ENCODE measurements at places on chromosomes 3 and 15.

DNA sequence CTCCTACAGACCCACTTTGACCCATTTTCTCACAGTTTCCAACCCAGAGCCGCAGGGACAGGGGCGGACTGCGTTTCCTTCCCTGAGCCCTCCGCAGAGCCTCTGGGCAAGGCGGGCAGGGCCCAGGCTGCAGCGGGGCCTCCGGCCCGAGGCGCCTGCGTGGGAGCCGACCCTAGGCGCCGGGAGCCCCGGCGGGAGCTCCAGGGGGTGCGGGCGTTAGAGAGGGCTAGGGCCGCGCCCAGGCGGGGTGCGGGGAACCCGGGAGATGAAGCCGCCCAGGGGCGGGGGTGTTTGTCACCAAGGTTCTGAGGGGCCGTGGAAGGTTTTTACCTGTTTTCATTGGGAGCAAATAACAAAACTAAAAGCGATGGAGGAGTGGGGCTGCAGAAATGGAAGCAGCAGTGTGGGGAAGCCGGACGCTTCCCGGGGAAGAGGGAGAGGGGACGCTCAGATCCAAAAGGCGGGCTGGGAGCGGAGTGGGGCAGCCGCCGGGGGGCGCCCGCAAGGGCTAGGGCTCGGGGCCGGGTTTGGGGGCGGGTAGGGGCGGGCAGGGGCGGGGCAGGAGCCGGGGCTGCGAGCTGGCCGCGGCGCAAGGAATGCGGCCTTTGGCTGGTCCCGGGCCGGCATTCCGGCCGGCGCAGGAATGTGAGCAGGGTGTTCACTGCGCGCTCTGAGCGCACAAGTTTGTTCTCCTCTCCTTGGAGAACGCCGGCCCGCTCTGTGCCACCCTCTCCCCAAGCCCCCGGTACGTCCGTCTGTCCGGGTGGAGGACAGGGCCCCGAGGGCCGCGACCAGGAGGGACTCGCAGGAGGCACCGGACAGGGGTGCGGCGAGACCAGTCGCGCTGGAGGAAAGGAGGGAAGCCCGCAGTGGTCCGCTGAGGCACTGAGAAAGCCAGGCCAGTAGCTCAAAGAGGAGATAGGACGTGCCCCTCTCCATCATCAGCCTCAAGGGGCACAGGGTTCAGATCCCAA lies 61.1 kb downstream of the AMOTL2 start:
- DNase-seq: no peak

GRCh38 chr3:135995766-135996165 lies 30.2 kb downstream of the PPP2R3A start:
- DNase-seq: no peak

GRCh38 chr3:65899226-65899625 lies 139.5 kb downstream of the MAGI1 start:
- DNase-seq: no peak

- no peak for DNase-seq
Observed at GRCh38 chr3:189799366-189799765, 168.2 kb downstream of the TP63 start.

DNA sequence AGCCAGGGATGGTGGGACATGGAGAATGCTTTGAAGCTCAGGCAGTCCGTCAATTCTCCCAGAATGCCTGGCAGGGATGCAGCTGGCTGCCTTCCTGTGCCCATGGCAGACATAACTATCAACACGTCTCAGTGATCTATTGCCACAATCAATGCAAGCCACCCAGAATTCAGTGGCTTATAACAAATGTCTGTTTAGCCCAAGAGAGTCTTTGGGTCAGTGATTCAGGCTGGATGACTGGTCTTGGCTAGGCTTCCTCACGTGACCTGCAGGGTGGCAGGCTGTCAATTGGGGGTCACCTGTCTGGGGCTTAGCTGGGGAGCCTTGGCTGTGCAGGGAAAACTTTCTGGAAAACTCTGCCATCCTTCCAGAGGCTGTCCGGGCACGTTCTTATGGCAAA lies 213.1 kb upstream of the LRRFIP2 start:
- DNase-seq: peak; percentile 40

GRCh38 chr3:171193693-171194092 lies 167.2 kb upstream of the SLC2A2 start:
- no peak for DNase-seq

GRCh38 chr15:41161336-41161735 lies 45.3 kb upstream of the INO80 start:
- DNase-seq: no peak

DNA sequence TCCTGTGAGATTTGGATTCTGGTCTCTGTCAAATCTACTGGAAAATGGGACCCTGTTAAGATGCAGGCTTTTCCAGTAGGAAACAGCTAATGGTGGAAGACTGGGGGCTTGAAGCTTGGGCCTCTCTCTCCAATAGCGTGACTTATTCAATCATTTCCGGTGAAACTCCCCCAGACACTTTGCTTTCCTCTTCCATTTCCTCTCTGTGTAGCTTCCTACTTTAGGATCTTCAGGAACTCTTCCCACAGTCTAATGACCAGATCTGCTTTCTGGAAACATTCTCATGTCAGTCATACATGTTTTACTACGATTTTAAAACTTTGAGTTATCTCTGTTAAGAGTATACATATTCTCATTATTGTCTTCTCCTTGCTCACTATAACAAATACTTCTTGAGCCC lies 28.0 kb upstream of the TPRG1 start:
- DNase-seq: no peak

DNA sequence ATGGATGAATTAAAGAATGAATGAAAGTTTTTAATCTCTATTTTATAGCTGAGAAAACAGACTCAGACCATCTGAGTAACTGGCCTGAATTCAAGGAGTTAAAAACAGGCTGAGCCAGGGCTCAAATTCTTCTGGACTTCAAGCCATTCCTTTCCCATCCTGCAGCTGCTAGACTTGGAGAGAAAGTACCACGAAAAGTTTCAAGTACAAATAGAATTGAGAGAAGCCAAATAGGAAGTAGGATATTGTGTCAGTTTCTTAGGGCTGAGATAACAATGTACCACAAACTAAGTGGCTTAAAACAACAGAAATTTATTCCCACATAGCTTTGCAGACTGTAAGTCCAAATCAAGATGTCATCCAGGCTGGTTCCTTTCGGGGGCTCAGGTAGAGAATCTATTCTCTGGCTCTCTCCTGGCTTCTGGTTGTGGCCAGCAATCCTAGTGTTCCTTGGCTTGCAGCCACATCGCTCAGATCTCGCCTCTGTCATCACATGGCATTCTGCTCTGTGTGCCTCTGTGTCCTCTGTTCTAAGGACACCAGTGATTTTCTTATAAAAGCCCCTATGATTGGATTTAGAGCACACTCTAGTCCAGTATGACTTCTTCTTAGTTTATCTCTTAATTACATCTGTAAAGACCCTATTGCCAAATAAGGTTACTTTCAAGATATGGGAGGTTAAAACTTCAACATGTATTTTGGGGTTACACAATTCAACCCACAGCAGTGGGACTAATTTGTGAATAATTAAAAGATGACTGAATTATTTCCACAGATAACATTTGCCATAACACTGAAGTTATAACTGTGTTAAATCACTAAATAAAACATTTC lies 25.7 kb upstream of the GOLIM4 start:
- no peak for DNase-seq

DNA sequence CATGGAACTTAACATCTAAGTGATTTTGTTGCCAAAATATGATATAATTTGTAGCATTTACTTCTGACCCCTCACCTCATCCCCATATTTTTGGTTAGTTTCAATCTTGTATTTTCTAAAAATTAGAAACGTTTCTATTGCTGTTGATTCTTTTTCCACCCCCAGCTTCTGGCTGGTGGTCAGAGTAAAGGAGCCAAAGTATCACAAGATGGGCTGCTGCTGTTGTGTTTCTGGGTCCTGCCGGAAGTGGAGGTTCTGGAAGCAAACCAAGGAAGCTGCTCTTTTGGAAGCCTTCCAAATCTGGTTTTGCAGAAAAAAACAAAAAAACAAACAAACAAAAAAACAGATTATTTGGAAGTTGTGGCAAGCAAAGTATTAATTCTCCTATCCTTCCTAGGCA lies 221.1 kb upstream of the P2RY1 start:
- DNase-seq: no peak

- DNase-seq: peak; percentile 48
Observed at GRCh38 chr15:72796515-72797337, 13.2 kb upstream of the ADPGK start.

GRCh38 chr15:49706805-49707204 lies 86.0 kb downstream of the DTWD1 start:
- DNase-seq: peak; percentile 74

DNA sequence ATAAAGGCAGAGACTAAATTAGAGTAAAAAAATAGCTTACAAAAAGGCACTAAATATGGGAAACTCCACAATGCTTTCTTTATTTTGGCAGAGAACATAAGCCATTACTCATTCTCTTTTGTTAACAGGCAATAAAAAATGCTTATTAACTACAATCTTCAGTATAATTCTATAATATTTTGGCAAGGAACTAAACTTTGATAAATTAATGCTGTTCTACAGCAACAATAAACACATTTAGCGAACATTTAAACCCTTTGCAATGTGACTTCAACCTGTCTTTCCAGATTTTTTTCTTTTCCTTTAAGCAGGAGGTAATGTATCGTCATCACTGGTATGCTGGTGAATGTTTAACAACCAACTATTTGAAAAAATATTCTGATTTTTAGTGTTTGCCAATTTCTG lies 42.2 kb upstream of the POU1F1 start:
- DNase-seq: no peak

- DNase-seq: no peak
Observed at GRCh38 chr3:189288348-189289235, 116.8 kb downstream of the TPRG1 start.

DNA sequence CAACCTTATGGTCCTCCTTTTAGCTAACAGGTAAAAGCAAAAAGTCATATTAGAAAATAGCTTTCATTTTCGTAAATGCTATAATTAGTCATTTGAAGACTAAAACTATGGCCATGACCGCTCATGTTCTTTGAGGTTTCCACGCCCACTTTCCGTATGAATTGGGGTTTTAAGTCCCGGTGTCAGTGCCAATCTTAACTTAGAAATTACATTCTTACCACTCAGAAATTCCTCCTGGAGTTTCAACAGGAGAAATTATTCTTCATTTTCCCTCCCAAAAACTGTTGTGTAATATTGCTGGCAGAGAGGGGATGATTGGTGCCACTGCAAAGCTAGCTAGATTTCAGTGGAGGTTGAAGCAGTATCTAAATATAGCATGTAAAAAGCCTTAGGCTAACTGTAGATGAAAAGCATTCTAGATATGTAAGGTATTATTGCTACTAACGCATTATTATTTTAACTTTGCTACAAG lies 71.0 kb upstream of the MDFIC2 start:
- DNase-seq: no peak

DNA sequence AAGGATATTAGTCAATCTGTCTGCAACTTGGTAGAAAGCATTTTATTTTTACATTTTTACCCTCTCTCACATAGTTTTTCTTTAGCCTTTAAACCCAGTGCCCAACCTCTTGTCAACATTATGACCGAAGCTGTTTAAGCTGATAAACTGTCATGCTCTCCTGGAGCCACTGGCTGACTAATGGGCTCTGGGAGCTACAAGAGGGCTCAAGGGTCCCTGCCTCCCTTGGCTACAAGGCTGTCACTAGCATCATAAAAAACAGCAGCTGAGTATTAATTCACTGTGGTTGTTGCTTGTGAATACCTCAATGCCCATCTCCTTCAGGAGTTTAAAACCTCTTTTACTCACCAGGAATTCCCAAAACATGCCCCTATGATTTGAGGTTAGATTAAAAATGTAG lies 237.9 kb downstream of the ZMAT3 start:
- no peak for DNase-seq

DNA sequence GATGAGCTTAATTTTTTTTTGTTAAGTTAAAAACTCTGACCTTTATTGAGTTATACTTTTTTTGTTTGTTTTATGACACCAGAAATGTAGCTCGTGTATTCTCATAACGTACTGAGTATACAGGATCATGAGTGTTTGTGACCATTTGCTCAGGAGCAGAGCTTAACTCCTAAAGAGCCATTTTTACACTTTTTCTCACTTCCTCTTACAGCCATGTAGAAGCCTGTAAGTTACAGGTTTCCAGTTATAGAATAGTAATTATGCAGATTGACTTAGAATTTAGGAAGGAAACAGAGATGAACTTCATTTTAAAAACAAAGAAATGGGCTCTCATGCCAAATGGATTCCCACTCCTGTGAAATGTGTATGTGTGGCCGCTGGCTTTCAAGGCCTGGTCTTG lies 151.7 kb downstream of the MCTP2 start:
- DNase-seq: no peak

GRCh38 chr3:71846185-71846584 lies 61.2 kb upstream of the PROK2 start:
- DNase-seq: no peak

All from spinal cord (tissue), 10 donors.